ENCODE measurements at places on chromosomes 1 and 21. TPM values are rescaled to one million over a fixed set of nuclear protein-coding genes. Genes with fewer than 3 reads are reported as not detected.

- no peak for DNase-seq
Observed at GRCh38 chr1:96973605-96974004, 252.0 kb downstream of the PTBP2 start.

DNA sequence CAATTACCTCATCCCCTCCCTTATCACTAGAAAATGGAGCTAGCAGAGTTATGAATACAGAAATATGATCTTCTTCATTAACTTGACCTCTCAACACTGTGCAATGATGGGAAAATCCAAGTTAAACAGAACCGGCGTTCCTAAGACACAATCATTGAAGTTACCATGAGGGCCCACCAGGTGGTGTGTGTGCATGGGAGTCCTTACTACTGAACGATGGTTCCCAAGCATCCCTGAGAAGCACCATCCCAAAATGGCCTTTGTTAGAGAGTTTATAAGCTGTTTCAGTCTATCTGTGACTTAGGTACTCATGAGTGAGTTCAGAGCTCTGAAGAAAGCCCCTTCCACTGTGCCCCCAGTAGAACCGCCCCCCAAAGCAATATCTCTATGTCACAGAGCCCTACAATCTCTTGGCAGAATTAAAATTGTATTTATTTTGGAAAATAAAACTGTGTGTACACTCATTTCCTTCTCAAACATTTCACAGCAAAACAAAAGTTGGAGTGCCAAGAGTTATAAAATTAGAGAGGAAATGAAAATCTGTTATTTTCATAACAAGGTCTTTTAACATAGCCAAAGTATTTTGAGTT is 56.8 kb downstream of the PLD5 start:
- DNase-seq, result peak; percentile 28

PLA2G2C gene
- not detected for total RNA-seq

DNA sequence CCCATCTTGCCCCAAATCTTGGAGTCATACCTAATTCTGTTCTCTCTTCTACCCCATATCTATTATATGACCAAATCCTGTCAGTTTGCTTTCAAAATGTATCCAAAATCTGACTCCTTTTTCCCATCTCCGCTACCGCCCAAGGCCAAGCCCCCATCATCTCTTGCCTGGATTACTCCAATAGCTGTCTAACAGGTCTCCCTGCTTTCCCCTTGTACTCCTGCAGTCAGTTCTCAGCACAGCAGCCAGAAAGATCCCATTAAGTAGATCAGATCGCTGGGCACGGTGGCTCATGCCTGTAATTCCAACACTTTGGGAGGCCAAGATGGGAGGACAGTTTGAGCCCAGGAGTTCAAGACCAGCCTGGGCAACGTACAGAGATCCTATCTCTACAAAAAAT is 19.8 kb downstream of the IQGAP3 start:
- DNase-seq, result no peak

- DNase-seq, result no peak
Observed at GRCh38 chr1:180248731-180249681, 18.9 kb downstream of the LHX4 start.

CACNA1E gene
- total RNA-seq, result not detected

BATF3 gene
- total RNA-seq, result 3.9 TPM

PODN gene
- 8.7 TPM for total RNA-seq

DYNLT5 gene
- total RNA-seq, result 1.7 TPM

DNA sequence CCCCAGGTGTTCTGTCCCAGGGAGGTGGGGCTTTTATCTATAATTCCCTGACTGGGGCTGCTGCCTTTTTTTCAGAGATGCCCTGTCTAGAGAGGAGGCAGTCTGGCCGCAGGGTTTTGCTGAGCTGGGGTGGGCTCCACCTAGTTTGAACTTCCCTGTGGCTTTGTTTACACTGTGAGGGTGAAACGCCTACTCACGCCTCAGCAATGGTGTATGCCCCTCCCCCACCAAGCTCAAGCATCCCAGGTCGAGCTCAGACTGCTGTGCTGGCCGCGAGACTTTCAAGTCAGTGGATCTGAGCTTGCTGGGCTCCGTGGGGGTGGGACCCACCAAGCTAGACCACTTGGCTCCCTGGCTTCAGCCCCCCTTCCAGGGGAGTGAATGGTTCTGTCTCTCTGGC is 124.3 kb downstream of the CENPF start:
- DNase-seq, result no peak

- DNase-seq, result peak; percentile 78
Observed at GRCh38 chr1:173175514-173176145, 31.5 kb downstream of the TNFSF4 start.

JTB gene
- 128 TPM for total RNA-seq

- no peak for DNase-seq
Observed at GRCh38 chr1:206796981-206797402, 24.7 kb upstream of the IL10 start.

DNA sequence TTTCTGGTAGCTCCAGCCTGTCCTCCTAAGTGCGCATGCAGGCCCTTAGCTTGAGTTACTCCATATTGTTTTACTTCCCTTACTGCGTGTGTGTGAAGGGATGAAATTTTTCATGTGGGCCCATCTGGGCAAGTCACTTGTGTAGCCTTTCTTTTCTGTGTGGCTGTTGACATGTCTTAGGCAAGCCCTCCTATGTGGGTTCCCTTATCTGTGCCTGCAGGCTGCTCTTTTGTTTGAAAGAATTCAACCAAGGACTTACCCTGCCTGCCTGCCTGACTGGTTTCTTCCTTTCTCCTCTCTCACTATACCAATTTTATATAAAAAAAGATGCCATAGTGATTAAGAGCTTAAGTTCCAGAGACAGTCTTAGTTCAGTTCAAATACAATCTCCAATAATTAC is 249.3 kb downstream of the ATG4C start:
- DNase-seq, result no peak

ARV1 gene
- total RNA-seq, result 19.0 TPM

DNA sequence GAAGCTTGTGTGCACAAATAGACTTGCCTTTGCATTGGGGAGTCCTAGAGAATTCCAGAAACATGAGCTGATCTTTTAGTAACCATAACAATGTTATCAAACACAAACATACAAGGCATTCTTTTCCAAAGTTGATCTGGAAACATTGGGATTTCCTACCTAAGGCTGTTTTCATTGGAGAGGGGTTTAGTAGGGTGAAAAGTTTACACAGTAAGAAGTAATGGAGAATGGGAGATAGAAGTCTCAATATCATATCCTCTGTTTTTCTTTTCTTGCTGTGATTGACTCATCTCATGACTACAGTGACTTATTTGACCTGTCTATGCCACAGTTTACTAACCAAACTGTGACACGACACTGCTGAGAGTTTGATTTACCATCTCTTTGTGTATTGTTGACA is 65.6 kb upstream of the PLA2G4A start:
- DNase-seq, result peak; percentile 5

- no peak for DNase-seq
Observed at GRCh38 chr1:221940631-221941030, 198.7 kb upstream of the DUSP10 start.

- DNase-seq, result no peak
Observed at GRCh38 chr1:183484254-183484653, 12.0 kb downstream of the SMG7 start.

- DNase-seq, result no peak
Observed at GRCh38 chr1:222202831-222203230, 345.1 kb downstream of the HHIPL2 start.

DNA sequence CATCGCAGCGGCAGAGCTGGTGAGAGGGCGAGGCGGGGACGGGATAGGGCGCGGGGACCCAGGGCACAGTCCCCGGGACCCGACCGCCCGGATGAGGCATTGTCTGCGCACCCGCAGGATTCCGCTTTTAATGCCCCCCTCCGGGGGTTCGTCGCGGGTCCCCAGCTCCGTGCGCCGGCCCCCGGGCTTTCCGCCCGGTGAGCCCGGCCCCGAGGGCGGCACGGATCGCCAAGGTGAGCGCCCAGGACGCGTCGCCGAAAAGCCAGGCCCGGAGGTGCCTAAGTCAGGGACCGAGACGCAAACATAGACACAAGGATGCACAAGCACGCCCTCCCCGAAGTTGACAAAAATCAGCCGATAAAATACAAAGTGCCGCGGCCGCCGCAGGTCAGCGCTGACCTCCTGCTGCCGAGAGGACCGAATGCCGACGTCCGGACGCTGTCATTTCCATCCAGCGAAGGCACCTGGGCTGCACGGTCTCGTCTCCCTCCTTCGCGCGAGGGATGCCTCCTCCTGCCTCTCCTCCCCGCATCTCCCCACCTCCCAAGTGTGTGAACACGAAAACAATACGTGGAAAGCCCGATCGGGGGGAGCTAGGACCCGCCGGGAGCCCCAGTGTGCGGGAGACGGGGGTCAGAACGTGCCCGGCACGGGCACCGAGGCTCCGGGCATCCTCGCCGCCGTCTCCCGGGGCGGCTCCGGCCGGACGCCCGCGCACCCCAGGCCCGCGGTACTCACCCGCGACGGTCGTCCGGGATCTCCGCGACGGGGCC is 101.1 kb upstream of the SOD1 start:
- DNase-seq, result no peak

LRRC38 gene
- not detected for total RNA-seq

DNA sequence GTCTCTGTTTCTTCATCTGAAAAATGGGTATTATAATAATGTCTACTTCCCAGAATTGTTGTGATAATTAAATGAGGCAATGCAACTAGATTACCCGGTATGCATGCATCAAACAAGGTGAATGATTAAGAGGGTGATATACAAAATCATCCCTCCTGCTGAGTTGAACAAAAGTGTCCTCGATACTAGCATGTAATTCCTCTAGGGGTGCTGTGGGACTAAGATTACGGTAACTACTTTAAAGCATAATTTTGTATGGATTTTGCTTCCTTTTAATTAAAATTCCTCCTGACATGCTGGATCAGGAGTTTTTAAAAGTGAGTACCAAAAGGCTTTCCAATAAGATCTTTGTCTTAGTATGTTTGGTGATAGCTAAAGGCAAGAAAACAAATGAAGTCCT is 98.7 kb upstream of the PRMT6 start:
- no peak for DNase-seq

DNA sequence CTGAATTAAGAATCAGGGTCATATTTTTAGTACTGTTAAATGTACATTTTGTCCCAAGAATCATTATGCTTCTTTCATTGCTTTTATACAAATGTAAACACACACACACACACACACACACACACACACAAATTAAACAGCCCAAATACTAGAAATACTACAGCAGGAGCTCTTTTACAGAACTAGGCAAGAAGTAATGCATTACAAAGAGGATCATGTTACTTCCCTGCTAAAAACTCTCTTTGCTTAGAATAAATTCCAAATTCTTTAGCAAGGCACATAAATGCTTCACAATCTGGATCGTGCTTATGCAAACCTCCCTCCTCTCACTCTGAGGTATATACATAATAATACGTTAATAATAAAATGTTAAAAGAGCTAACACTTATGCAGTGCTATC is 720.4 kb upstream of the ADGRL4 start:
- no peak for DNase-seq

DNA sequence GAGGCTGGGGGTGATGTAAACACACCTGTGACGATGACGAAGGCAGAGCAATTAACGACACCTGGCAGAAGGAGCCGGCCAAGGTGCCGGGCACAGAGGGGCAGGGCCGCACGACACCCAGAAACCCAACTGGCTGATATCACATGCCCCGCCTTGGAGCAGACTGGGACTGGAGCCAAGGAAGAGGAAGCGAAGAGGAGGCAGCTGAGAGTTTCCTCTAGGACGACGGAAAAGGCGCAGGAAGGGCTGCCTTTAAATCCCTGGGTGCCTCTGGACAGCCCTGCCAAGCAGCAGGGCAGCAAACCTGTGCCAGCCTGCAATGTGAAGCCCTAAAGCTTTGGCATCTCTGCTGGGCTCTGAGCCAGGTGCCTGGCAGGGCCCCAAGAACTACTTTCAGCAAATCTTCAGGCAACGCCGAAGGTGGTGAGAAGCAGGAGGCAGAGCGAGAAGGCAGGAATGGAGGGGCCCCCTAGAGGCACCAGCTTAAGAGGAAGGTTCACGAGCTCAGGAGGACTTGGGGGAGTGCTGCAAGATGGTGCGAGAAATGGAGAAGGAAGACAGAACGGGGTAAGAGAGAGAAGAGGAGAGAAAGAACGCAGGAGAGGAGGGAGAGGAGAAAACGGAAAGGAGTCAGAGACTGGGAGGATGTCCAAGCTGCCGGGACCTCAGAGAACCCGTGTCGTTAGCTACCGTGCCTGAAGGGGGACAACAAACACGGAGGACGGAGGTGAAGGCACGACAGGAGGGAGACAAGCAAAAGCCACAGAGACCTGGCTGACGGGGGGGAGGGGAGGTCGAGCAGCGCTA is 25.3 kb upstream of the PEF1 start:
- DNase-seq, result peak; percentile 65

DNAJC6 gene
- 12.2 TPM for total RNA-seq

DNA sequence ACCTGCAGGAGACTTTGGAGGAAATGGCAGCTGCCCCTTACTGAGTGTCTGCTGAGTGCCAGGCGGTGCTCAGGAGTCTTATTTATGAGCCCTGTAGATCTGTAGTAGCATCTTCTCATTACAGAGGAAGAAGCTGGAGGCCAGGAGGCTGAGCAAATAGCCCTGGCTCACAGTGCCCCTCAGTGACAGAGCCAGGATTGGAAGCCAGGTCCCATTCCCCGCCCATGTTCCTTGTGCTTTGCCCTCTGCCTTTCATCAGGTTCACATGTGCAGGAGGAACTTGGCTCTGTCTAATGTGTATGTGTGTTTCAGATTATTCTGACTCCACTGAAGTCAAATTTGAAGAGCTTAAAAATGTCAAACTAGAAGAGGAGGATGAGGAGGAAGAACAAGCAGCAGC is 21.2 kb downstream of the KDM4A start:
- no peak for DNase-seq

GRCh38 chr1:156755527-156755950 is 4.1 kb upstream of the HDGF start:
- no peak for DNase-seq

SAMSN1 gene
- total RNA-seq, result 0.86 TPM

EIF4G3 gene
- total RNA-seq, result 51.5 TPM

- no peak for DNase-seq
Observed at GRCh38 chr1:212118167-212118871, 82.8 kb downstream of the DTL start.

NEGR1 gene
- 13.8 TPM for total RNA-seq

DNA sequence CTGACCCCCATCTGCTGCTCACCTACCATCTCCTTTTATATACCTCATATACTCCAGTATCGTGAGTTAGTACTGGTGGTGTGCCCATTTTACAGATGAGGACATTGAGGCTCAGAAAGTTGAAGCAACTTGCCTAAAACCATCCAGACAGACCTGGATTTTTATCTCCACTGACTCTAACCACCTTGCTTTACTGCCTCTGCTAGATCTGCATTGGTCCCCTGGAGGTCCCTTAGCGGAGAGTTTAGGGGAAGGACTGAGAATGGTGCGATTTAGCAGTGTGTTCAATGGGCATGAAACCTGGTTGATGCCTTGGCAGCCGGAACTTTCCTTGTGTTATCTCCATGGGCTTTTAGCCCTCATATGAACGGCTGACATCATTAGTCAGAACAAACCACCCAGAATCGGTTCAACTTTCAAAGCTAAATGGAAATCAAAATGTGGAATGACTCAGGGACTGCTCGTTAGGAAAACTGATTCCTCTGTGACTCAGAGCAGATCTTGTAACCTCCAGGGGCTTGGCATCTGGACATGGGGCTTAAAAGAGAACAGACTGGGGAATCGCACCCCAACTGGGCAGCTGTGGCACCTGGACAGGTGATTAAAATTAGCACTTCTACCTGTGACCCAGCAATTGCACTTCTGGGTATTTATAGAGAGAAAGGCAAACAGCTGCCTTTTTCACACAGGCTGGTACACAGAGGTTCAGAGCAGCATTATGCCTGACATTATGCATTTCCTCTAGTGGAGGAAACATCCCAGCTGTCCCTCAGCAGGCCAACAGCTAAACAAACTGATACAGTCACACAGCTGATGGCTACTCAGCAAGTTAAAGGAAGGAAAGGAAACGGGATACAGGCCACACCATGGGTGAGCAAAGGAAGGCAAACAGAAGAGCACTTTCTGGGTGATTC is 25.3 kb downstream of the TMEM51 start:
- DNase-seq, result peak; percentile 95

GRCh38 chr1:29653886-29654450 is 417.6 kb downstream of the PTPRU start:
- DNase-seq, result no peak
